ENCODE measurements at places on chromosomes 3 and 15.

DNA sequence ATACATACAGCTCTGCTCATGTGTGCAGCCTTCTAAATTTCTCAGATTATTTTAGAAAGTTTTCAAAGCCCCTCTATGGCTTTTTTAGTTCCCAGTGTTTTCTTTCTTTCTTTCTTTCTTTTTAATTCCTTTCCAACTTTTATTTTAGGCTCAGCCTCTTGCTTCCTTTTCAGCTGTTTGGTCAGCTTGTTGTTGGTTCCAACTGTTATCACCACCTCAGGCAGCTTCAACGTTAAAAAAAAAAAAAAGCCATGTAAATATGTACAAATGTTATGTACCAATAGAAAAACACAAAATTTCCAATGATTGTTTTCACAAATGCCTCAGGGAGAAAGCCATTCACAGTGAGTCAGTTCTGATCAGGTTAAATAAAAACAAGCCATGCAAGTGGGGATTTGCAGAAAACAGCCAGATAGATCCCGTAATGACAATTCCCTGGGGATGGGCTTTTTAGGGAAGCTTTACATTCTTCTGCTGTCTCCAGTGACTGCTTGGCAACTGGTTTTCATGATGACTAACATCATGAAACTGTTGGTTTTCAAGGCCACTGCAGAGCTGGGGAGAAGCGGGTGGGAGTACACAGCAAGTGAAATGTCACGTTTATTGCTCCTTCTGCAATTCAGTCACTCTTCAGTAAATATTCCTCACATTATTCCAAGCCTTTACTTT is 908.4 kb downstream of the EPHA3 start:
- DNase-seq, result no peak

- DNase-seq, result no peak
Observed at GRCh38 chr3:168653255-168653654, 557.5 kb upstream of the GOLIM4 start.

DNA sequence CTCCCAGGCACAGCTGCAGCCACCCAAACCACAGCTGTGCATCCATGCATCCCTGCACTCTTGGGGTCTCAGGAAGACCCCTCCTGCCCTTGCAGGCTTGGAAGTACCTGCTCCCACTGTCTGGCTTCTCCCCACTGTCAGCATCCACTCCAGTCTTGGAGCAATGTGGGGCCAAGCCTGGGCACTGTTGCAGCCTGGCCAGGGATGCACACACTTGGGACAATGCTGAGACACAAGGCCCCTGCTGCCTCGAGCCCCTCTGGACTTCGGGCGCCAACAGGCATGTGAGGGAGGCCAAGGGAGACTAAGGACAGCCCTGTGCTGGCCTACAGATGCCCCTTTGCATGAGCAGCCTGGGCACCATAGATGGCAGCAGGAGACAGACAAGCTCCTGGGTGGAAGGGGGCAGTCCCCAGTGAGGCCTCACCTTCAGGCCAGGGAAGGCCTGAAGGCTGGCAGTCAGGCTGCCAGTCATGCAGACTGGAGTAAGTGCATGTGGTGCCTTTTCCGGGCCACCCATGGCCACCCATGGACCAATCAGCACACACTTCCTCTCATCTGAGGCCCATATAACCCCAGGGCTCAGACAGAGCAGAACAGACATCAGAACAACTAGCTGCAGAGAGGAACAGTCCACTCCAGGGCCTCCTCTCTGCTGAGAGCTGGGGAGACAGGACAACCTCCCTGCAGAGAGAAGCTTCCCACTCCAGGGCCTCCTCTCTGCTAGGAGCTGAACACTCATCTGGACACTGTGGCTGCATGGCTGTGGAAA is 219.0 kb downstream of the VGLL3 start:
- DNase-seq, result no peak

GRCh38 chr3:73448761-73449301 is 175.9 kb downstream of the PDZRN3 start:
- DNase-seq, result no peak

DNA sequence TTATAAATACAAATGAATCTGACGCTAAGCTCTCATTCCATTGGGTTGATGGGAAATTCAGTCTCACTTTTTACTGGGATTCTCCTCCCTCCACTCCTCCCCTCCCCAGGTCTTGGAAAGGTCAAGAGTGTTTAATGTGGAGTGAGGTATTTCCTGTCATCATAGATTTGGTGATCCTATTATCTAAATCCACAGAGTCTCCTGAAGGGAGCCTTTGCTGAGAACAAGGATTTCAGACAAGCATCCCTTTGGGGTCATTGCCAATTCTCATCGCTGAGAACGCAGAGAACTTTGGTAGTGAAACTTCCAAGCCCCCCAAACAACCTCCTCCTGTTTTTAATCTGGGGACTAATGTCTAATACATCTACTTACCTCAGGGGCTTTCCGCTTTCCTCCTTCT is 297.9 kb downstream of the OTOL1 start:
- no peak for DNase-seq

DNA sequence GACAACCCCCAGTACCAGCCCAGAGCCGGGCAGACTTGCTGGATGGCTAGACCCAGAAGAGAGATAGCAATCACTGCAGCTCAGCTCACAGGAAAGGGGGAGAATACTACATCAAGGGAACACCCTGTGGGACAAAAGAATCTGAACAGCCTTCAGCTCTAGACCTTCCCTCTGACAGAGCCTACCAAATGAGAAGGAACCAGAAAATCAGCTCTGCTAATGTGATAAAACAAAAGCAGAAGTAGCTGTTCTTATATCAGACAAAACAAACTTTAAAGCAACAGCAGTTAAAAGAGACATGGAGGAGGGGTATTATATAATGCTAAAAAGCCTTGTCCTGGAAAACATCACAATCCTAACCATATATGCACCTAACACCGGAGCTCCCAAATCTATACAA is 283.3 kb downstream of the KLF13 start:
- DNase-seq, result no peak

DNA sequence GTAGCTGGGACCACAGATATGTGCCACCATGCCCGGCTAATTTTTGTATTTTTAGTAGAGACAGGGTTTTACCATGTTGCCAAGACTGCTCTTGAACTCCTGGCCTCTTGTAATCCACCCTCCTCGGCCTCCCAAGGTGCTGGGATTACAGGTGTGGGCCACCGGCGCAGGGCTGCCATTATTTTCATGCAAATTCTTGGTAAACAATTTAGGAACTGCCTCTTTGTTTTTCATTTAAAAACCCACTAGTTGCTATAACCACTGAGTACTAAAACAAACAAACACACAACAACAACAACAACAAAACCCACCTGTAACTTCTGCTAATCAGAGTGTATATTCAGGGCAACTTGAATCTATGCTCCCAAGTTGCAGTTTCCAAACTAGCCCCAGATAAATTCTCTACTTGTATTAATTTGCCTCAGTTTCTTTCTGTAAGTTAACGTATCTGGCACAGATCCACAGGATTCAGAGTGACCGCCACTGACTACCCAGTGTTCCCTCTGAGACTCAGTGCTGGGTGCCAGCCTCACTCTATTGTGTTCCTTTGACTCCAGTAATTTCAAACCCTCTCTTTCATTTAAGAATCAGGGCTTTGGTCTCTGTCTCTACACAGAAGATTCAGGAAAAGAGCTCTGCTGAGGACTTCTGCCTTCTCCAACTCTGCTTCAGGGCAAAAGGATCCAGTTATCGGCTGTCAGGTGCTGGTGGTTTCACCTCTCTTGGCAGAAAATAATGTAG is 18.6 kb upstream of the ZNF710 start:
- DNase-seq, result no peak

- no peak for DNase-seq
Observed at GRCh38 chr3:123377243-123377740, 71.6 kb downstream of the ADCY5 start.

DNA sequence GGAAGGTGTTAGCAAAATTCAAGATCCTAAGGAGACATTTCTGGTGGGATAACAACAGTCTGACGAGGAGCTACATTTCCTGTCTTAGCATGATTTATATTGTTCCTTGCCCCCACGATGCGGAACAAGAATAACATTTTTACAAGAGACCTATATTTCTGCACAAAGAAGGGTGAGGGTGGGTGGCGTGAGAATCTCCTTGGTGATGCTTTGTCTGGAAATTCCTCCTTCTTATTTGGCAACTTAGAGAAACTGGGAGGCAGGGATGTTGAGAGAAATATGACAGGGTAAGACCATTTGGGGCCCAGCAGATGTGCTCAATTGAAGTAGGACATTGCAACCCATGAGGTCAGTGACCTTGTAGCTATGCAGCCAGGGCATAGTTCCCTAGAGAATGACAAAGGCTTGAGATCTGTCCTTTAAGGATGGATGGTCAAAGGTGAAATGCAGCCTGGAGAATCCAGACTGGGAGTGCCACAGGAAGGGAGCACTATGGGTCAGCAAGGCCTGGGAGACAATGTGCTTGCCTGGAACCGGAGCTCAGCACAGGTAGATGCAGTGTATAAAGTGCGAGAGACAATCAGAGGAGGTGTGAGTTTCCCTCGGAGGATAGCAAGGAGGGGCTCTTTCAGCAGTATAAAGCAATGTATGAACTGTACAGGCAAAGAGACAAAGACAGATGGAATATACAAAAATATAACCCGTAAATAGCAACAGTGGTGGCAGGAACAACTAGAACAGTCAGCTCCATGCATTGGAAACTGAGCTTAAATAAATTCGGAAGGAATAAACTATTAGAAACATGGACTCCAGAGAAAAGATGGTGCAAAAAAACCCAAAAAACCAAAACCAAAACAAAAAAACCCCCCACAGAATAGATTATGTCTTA is 317.6 kb upstream of the TBL1XR1 start:
- DNase-seq, result no peak

- DNase-seq, result no peak
Observed at GRCh38 chr15:101145362-101145761, 106.5 kb downstream of the CHSY1 start.

DNA sequence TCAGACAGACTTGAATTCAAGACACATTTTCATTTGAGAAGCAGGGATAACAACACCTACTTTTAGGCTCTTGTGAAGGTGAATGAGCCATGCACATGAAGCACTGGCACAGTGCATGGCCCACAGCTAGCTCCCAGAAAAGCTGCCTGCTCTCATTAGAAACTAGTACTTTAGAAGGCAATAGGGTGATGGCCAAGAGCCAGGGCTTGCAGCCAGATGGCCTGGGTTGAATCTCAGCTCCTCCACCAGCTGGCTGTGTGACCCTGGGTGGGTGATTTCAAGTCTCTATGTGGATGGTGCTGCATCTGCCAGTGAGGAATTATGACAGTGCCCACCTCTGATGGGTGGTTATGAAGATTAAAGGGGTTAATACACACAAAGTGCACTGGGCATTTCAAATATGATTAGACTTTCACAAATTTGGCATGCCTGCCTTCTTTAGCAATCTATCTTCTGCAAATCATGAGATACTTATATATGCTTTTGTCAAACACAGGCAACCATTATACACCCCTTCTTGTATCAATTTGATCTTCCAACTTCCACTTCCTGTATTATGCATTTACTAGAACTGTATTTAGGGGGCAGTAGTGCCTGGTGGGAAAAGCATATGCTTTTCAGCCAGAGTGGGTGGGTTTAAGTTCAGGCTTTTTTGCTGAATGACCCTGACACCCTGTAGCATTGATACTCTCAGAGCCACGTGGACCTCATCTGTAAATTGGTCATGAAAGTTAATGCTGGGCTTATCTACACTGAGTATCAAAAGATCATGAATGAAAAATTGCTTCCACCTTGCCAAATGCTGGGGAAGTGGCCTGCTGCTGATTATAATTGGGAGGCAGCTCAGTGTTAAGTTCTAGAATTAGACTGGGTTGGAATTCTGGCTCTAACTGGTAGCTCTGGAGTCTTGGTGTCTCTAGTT is 34.7 kb upstream of the RBP1 start:
- DNase-seq, result no peak

- DNase-seq, result no peak
Observed at GRCh38 chr15:23850666-23851065, 163.6 kb upstream of the NDN start.

GRCh38 chr15:26391567-26392194 is 381.2 kb downstream of the GABRB3 start:
- no peak for DNase-seq

DNA sequence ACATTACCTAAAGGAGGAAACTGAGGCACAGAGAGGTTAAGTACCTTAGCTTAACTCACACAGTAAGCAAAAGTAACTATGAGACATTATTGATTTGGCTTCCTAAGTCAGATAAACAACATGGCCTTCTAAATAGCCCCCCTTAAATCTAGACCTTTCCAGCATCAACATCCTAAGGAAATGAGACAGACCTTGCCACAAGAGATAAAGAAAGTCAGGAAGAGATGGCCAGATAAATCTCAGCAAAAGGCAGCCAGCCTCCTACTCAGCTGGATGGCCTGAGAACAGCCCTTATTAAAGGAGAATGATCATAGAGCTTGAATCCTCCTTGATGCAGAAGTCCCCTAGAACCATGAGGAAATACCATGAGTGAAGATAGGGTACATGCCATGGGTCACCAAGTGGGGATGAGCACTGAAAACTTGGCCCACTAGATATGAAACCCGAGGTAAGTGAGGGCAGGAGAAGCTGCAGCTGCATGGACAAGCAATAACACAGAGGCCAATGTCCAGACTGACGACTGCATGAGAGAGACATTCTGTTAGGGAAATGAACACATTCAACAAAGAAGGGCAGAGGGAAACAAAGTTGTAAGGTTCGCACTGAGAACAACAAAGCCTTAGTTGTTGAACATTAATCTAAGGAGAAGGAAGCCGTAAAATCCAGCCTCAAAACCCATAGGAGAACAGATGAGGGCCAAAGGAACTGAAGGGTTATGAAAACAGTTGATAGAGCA is 69.6 kb downstream of the ZIC4 start:
- no peak for DNase-seq

GRCh38 chr3:128489674-128489926 is 3.4 kb downstream of the GATA2 start:
- DNase-seq, result no peak

GRCh38 chr3:146692254-146692653 is 87.1 kb upstream of the PLSCR5 start:
- DNase-seq, result no peak

DNA sequence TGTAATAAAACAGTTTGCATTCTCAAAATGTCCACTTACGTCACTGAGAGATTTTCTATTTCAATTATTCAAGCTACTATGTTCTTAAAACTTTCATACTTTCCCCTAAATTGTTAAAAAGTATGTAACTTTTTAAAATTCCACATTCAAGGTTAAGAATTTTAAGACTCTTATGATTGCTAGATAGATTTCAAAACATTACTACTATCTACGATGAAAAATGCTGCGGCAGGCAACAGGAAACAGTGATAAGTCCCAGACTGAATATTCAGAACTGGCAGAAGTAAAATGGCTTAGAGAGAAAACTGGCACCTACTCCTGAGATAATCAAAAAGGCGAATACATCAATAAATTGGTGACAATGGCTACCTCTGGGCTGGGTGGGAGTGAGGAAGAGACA is 16.2 kb downstream of the ATP13A3 start:
- DNase-seq, result no peak

DNA sequence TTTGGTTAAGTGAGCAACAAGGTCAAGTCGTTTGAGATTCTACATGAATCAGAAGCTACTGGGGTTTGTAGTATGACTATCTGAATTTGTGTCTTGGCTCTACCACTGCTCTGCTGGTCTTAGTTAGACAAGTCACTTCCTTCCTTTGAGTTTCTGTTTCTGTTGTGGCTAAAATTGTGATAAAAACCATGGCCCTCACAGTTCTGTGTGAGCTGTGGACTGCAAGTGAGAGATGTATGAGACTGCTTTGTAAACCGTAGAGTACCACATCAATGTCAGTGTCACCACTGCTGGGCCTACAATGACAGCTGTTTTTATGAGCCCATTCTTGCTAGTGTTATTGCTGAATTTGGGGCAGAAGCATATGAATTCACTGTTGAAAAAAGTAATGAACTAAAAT is 32.7 kb downstream of the RARB start:
- DNase-seq, result no peak
